ENCODE measurements at places on chromosomes 16 and 17. TPM values are rescaled to one million over a fixed set of nuclear protein-coding genes. Genes with fewer than 3 reads are reported as not detected.

DNA sequence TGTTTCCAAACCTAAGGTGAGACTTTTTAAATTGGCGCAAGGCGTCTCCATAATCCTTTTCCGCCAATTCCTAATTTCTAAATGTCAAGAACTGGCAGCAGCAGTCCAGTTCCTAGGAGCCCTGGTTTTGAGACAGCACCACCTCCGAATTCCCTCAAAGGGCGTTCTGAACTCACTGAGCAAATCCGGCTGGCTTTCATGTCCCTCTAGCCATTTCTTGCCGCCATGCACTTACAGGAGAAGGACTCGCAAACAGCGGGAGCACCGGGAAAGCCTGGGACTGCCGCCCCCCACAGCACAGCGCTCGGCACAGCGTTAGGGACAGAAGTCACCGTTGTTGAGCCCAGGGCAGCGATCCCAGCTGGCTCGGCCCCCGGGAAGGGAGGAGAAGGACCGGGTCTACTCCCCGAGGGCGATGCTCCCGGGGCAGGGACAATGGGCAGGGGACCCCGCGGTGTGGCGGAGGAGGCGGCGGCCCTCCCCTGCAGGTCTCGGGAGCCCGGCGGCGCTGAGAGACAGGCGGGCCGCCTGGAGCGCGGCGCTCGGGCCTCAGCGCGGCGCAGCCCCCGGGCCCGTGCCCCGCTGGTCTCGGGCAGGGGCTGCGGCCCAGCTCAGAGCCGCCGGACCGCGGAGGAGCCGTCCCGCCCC, 545 bp downstream of the ARHGAP17 start:
- peak; percentile 49 for DNase-seq

DNA sequence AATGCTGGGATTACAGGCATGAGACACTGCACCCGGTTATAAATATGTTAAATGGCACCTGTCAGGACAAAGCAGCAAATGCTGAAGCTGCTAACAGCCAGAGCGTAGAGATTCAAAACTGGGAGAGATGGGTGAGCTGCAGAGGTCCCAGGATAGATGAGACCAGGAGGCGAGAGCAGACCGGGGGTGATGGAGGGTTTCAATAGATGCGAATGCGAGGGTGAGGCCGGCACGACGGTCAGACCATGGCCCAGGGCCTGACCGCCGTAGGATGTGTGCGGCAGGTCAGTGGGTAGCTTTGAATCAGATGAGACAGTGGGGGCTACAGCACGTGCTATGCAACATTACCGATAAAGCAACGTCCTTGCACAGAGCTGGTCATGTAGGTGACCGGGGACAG, 14.3 kb downstream of the CCDC40 start:
- no peak for DNase-seq

The SOX8 gene
- 0.17 TPM for total RNA-seq

DNA sequence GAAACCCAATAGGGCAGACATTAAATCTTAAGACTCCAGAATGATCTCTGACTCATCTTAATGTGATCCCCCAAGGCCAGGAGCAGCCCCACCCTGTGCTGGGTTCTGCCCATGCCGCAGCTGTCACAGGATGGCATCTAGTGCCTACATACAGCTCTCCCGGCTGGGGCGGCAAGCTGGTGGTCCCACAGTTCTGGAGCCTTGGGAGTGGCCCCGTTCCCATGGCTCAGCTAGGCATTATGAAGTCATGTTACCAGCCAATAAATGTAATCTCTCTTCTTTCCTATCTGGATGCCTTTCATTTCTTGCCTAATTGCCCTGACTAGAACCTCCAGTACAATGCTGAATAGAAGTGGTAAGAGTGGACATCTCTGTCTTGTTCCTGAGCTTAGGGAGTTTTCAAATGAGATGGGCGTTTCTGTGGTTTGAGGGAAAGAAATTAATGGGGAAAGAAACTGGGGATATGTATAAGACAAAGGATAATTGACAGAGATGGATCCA, 95.7 kb upstream of the DNAH17 start:
- peak; percentile 72 for DNase-seq

DNA sequence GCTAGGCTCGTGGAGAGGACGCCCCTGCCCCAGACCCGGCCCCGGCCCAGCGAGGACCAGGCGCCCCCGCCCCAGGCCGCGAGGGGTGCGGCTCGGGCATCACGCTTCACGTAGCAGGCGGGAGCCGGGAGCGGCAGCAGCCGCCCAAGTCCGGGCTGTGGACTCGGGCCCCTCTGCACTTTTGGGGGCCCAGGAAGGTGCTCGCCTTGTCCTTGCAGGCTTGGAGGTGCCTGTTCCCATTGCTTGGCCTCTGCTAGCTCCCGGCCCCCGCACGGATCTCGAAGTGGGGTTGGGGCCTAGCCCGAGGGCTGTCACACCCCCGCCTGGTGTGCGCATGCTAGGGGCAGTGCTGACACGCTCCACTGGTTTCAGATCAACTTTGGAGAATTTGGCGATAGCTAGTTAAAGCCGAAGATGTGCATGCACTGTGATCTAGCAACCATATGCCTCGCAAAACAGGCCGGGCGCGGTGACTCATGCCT, 55.7 kb downstream of the WSB1 start:
- DNase-seq: no peak

DNA sequence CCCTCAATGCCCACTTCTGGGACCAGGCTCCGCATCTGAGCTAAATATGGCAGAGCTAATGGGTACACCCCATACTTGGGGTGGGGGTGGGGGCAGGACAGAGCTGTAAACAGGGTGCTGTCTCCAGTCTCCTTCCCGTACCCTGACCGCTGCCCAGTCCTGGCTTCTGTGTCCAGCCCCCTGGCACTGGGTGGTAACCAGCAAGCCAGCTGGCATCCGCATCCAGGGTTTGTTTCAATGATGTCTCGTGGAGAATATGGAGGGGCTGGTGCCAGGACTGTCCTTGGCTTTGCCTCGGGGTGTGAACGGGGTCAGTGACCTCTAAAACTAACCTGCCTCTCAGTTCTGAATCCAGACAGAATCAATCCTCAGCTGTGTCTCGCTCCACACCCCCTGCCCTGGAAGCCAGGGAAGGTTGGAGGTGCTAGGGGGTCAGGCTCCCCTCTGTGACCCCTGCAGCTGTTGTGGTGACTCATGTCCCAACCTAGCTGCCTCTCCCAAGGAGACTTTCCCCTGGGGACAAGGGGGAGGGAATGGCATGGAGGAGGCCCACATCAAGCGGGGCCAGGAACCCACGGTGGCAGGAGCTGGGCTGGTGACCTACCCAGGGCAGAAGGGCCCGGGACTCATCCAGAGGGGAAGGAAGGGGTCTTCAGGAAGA, 1.5 kb upstream of the PNMT start:
- no peak for DNase-seq

GRCh38 chr16:75343286-75343685, 90.0 kb downstream of the CFDP1 start:
- no peak for DNase-seq

DNA sequence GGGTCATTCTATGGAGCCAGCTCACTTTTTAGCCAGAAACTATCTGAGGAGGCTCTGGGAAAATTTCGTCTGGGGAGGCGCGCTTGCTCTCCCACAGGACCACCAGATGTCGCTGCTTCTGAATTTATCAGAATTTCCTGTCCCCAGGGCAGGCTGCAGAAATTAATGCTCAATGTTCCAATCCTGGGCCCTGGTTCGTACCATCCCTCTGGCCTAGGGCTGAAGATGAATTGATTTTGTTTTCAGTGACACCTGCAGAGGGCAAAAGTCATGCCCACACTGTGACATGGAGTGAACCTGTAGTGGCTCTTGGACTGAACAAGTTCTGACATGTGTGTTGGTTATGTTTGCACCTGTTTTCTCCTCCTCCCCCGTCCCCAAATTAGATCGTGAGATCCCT, 482.6 kb downstream of the NPIPA7 start:
- peak; percentile 43 for DNase-seq

DNA sequence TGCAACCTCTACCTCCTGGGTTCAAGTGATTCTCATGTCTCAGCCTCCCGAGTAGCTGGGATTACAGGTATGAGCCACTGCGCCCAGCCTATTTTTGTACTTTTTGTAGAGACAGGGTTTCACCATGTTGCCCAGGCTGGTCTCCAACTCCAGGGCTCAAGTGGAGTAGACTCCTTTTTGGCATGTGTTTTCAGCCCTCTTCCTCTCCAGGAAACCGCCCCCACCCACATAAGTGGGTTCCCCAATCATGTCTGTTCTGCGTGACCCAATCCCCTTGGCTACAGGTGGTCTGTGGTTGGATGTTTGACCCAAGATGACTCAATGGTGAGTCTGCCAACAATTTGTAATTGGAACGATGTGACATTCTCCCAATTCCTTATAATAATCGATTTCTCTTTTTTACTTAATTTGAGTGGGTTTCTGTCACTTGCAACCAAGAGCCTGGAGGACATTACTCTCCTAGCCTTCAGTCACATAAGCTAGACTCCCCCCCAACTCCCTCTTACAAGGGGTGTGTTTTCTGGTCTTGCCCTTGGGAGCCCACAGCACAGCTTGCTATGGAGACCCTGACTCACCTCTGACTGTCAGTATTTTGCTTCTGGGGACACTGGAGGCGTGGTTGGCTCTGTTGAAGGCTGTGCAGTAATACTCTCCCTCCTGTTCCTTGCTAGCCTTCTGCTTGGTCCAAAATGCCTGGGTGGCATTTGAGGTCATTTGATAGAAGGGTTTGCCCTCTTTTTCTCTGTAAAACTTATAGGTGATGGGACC, 34.9 kb downstream of the PECAM1 start:
- DNase-seq: peak; percentile 78

The SLFN14 gene
- not detected for total RNA-seq

DNA sequence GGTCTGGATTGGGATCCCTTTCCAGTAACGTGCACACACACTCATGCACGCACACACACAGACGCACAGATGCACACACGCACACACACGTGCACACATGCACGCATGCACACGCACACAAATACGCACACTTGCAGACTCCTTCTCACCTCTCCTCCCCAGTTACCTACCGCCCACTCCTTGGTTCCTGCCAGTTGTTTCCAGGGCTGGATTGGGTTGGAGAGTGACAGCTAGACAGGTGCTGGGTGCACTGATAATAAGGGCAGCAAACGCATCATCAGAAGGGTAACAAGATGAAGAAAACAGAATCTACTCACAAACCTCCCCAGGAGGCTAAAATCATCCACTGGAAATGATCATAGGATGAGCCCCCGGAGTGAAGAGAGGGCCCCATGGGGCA, 45.0 kb downstream of the HSBP1 start:
- no peak for DNase-seq

DNA sequence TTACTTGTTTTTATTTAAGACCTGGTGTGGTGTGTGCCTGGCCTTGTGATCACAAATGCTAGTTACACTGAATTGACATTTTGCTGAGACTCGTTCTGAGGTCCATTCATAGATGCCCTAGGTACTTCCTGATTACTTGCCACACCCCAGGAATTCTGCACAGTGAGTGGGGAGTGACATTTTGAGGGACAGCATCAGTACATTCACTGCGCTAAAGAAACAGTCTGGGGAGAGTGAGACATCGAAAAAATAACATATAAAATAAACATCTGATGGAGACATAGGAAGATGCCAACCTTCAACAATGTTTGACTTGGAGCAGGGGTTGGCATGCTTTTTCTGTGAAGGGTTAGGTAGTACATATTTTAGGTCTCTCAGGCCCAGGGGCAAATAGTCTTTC, 30.4 kb downstream of the ABCC1 start:
- DNase-seq: no peak

GRCh38 chr17:60665602-60666001, 12.0 kb upstream of the BCAS3 start:
- DNase-seq: no peak

- no peak for DNase-seq
Measured at GRCh38 chr16:79394206-79394605, 206.3 kb downstream of the MAF start.

DNA sequence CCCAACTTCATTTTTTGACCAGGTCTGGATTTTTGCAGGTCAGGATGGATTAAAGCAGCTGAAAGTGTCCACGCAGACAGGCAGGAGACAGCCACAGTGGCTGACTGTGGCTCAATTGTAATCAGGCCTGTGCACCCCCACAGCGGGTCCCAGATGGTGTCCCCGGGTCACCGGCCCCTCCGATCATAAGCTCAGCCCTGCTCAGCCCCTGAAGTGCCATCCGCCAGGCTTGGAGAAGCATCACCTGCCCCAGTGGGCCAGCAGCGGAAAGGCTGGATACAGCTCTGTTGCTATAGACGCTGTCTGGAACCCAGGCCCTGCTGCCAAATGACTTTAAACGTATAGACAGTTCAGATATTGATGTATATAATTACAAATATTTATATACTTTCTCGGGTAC, 60.6 kb downstream of the RPH3AL start:
- DNase-seq: no peak

GRCh38 chr17:37180376-37180775, 195.4 kb upstream of the C17orf78 start:
- no peak for DNase-seq

DNA sequence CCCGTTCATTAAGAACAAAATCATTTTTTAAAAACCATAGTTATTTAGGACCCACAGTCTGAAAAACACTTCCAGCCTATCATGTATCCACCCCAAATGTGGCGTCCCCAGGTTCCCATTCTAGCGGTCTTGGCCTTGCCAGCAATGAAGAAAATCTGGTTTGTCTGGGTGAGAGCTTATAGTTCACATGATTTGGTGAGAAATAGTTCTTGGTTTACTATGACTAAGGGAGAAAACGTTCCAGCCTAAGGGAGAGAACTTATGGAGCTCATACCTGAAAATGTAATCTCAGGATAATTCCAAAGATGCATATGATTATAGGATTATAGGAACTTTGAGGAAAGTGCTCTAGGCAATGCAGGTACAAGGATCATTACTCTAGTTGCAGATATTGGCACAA, 4.8 kb downstream of the MARVELD3 start:
- no peak for DNase-seq

The C16orf54 gene
- 0.11 TPM for total RNA-seq

The TAF15 gene
- 12.1 TPM for total RNA-seq

The MMP2 gene
- total RNA-seq: 143 TPM

The SEZ6L2 gene
- total RNA-seq: 2.6 TPM

GRCh38 chr17:38815576-38816193, 9.4 kb downstream of the CWC25 start:
- DNase-seq: no peak

DNA sequence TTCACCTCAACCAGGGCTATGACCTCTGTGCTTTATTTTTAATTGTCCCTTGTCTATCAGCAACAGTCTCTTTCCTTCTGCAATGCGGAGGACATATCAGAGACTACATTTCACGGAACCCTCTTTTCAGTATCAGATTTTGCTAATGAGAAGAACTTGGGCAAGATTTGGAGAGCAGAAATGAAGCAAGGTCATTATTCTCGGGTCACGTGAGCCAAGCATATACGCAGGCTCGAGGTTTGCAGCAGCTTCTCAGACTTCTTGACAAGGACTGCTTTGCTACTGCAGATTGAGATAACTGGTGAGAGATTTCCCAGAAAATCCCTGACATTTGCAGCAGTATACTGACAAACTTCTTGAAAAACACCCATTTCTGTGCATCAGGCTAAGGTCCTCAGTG, 30.4 kb downstream of the ABCA10 start:
- no peak for DNase-seq

The KRT40 gene
- total RNA-seq: not detected

GRCh38 chr17:76969598-76970172, 101.5 kb downstream of the MGAT5B start:
- peak; percentile 25 for DNase-seq

Data from Daoy (cell line).